Osteoblast (primary cell): ENCODE measurements at places on chromosomes 5 and 9.

- DNase-seq = no peak
Measured at GRCh38 chr5:53578854-53579253, 18.4 kb downstream of the NDUFS4 start.

DNA sequence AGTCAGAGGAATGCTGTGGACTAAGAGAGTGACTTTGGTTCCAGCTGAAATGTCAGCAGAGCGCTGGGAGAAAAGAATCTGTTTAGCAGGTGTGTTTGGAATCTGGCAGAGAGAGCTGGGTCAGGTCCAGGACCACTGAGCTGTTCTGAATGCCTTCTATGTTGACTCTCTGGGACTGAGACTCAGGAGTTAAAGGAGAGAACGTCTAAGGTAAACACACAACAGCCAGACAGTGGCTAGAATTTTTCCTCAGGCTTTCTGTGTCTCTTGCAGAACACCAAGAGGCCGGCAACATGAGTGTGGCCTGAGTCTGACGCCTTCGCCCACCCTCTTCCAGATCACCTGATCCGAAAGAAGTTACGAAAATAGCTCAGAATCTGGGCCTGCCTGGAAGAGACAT, 107.2 kb upstream of the ZNF462 start:
- no peak for DNase-seq

DNA sequence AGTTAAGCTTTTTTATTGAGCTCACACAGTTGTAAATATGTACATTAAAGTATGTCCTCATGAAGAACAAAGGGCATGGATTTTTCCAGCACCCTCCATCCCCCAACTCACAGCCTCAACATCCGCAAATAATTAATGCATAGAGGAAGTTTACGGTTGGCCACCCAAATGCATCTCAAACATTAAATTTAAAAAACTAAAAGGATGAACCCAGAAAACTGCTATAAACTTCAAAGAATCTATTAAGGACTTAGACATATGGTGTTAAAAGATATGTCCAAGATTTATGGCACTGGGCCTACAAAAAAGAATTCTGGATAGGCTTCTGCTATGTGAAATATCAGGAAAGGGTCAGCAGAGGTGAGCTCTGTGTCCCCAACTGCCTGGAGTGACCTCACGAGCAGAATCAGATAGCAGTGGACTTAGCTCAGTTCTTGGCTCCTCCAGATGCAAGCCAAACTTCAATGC, 54.0 kb upstream of the TNC start:
- DNase-seq = no peak

DNA sequence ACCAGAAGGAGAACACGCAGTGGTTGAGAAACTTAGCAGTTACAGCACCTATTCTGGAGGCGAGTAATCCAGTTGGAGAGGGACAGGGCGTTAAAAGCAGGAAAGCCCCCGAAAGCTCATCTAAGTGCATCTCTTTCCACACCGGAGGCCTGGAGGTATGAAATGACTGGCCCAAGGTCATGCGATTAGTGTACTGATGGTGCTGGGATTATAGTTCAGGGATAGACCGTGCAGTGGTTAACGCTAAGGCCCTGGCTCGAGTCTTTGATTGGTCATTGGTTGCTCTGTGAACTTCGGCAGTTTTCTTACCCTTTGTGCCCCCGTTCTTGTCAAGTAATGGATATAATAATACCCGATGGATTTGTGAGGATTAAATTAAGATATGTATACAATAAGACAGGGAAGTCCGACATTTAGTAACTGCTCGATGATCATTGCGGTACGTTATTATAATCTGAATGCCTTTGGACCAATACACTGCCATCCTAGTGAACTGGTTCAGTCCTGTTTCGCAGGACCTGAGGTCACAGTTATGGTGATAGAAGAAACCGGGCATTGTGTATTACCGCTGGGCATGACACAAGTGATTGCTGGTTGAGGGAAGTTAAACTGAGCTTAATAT, 960 bp downstream of the CANX start:
- DNase-seq = peak; percentile 87

- no peak for DNase-seq
Measured at GRCh38 chr5:65623482-65623881, 651 bp downstream of the TRIM23 start.

DNA sequence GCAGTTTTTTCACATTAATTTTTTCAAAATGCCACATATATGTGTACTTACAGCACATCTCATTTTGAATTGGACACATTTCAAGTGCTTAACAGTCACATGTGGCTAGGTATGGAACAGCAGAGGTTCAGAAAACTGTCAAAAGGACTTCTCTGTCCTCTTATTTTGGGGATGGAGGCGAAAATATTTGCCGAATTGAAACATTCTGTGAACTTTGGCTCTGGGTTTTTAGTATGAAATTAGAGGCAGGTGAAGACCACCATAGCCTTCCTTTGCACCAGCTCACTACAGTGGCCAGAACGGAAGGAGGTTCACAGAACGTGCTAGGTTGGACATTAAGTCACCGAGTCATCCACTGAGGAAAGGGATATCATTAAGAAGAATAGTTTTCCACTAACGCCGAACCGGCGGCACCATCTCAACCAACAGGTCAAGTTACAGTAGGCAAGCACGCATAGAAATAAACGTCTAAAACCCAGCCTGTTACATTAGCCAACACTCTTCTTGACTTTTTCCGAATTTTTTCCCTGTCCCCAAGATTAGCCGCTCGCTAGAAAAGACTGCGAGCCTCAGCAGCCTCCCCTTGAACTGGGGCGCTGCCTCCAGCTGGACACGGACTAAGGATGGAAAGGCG, 1.8 kb upstream of the TLE4 start:
- DNase-seq = no peak
